PC-3 (cell line): ENCODE measurements at places on chromosomes 1 and 21. TPM values are rescaled to one million over a fixed set of nuclear protein-coding genes. Genes with fewer than 3 reads are reported as not detected.
A peak's percentile ranks its signal among the peaks of the same experiment; 100 is the strongest.

- no peak for DNase-seq
Observed at GRCh38 chr1:221888218-221888617, 146.3 kb upstream of the DUSP10 start.

- DNase-seq: no peak
Observed at GRCh38 chr1:194078765-194079164, 892.4 kb upstream of the B3GALT2 start.

DNA sequence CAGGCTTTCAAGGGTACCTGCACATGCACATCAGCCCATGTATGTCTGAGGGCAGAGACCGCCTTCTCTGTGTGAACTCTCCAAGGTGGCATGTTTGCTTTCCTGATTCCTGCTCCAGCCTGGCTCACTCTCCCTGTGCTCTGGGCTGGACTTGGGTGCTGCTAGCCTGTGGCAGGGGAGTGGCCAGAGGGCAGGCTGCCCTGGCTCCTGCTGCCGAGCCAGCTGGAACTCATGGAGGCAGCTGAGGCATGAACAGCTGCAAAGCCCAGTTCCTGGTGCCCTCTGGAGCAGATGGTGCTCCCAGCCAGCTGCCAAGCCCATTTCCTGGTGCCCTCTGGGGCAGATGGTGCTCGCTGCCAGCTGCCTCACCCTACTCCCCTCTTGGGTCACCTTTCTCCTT lies 7.6 kb downstream of the UBL4B start:
- no peak for DNase-seq

DNA sequence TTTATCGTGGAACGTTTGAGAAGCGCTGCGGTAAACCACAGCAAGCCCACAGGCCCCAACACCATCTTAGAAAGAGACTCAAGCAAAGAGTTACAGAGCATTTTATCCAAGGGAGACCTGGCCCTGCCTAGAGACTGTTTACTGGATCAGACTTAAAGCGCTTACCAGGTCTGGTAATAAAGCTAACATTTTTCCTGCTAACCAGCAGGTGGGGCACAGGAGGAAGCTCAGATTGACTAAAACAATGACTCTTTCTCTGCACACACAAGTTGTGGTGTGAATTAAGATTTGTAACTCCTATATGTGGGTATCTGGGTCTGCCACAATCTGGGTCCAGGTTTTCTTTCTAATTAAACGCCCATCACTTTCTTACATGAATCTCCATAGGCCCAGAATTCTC lies 136.5 kb upstream of the ETS2 start:
- DNase-seq: peak; percentile 56

- DNase-seq: no peak
Observed at GRCh38 chr1:182283746-182284544, 107.6 kb downstream of the GLUL start.

REG4 gene
- total RNA-seq: 0.40 and 0.87 TPM in 2 replicates

GRCh38 chr1:178267646-178268094 lies 173.8 kb downstream of the RASAL2 start:
- peak; percentile 65 for DNase-seq

DNA sequence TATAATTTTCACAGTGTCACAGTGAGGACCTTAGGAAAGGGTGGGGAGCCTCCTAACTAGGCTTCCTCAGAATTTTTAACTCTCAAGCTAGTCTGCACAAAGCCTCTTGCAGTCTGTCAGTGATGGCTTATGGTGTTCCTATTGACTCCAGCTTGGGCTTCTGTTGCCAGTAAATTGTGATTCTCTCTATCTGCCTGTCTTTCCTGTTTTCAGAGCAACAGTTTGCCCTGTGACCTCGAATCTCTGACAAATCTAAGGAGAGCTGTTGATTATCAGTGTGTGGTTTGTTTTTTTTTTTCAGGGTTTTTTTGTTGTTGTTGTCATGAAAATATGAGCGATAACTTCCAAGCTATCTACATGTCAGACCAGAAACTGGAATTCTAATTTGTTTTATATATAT lies 423.2 kb upstream of the B3GALT2 start:
- DNase-seq: no peak

DNA sequence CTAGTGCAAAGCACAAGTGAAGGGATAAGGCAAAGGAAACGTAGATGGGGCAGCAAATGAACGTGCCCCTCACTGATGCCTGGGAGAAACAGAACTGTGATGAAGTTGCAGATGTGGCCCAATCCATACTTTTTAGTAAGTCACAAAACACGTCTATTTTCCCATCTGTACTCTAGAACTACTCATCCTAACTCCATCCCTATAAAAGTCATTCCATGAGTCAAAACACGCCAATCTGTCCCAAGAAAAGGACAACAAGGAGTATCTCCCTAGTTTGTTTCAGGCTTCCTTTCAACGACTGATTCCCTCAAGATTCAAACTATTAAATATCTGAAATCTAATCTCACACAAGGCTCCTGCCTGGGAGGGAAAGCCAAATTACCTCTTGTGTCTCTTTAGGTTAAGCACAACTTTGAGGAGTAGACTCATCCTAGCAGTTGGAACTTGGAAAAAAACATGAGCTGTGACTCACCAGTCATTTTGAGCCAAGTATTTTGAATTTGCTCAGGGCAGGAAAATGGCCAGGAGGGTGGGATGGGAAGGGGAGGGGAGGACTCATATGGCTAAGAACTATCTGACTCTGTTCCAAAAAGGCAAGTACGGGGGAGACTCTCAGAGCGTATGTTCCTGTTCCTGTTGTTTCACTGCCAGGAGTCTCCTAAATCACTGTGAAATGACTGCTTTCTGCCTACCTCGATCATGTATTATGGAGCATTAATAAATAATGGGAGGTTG lies 214.5 kb upstream of the CAMK1G start:
- peak; percentile 99 for DNase-seq

OR6K3 gene
- not detected in 2 replicates for total RNA-seq

GRCh38 chr1:109383854-109384253 lies 13.9 kb downstream of the SORT1 start:
- DNase-seq: no peak

DNA sequence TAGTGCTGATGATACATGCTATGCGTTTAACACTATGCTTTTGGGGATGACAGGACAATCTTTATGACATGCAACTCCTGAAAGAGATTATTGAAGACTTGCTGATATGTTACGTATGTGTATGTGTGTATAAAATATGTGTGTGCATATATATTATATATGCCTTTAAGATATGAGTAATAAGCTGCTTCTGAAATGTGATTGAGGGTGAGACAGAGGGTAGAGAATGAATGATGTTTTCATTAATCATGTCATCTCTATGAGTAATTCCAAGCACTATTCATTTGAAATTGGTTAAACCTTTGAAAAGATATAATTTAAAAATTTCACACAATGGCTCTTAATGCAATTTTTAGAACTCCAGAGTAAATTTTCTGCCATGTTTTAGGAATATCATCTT lies 5.8 kb downstream of the BCL9 start:
- DNase-seq: peak; percentile 56

MATN1 gene
- total RNA-seq: 0.63 TPM in 1 of 2 replicates, not detected in the other

OR2W3 gene
- 4.5 and 9.4 TPM in 2 replicates for total RNA-seq

INTS11 gene
- 254 and 324 TPM in 2 replicates for total RNA-seq

- DNase-seq: no peak
Observed at GRCh38 chr1:233675446-233675845, 61.5 kb downstream of the KCNK1 start.

PKLR gene
- total RNA-seq: not detected in 2 replicates

DNA sequence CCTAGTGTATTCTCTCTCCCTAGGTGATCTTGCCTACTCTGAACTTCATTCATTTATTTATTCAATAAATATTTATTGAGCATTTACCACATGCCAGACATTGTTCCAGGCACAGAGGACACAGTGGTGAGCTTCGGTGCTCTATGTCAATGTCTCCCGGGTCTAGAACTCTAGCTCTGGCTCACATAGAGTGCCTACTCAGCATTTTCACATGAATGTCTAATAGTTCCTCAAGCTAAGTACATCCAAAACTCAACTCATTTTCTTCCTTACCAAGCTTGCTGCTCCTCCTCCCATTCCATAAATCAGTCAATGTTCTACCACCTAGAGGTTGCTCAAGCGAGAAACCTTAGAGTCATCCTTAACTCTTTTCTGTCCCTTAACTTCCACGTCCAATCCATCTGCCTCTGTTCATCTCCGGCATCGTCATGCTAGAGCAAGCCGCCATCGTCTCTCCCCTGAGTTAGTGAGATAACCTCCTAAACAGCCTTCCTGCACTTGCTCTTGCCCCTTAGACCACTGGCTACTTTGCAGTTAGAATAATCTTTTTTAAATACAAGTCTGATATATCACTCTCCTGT lies 67.5 kb downstream of the TMEM53 start:
- DNase-seq: no peak

DNA sequence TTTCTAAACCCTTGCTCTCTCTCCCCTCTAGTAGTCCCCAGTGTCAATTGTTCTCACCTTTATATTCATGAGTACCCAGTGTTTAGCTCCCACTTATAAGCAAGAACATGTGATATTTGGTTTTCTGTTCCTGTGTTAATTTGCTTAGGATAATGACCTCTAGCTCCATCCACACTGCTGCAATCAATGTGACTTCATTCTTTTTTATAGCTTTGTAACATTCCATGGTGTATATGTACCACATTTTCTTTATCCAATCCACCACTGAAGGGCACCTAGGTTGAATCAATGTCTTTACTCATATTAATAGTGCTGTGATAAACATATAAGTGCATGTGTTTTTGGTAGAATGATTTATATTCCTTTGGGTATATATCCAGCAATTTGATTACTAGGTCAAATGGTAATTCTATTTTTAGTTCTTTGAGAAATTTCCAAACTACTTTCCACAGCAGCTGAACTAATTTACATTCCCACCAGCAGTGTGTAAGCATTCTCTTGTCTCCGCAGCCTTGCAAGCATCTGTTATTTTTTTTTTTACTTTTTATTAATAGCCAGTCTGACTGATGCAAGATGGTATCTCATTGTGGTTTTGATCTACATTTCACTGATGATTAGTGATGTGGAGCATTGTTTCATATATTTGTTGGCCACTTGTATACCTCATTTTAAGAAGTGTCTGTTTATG lies 277.8 kb downstream of the LTN1 start:
- DNase-seq: no peak

DNA sequence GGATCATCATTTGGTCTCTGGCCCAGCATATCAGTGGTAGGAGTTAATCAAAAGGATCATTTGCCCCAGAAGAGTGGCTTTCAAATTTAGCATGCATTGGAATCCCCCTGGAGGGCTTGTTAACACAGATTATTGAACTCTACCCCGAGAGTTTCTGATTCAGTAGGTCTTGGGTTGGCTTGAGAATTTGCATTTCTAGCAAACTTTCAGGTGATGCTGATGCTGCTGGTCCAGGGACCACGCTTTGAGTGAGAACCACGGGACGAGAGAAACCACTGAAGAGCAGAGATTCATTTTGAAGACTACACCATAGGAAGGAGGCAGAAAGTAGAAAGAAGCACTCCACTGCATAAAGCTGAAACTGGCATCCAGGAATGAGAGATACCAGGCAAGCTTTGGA lies 81.3 kb upstream of the DUSP10 start:
- no peak for DNase-seq

- DNase-seq: no peak
Observed at GRCh38 chr1:59990470-59990869, 63.9 kb upstream of the CYP2J2 start.

GRCh38 chr1:31591425-31592093 lies 15.2 kb downstream of the TINAGL1 start:
- DNase-seq: peak; percentile 80

PCAT6 gene
- 0.26 and 1.7 TPM in 2 replicates for total RNA-seq

BRDT gene
- not detected in 2 replicates for total RNA-seq

DNA sequence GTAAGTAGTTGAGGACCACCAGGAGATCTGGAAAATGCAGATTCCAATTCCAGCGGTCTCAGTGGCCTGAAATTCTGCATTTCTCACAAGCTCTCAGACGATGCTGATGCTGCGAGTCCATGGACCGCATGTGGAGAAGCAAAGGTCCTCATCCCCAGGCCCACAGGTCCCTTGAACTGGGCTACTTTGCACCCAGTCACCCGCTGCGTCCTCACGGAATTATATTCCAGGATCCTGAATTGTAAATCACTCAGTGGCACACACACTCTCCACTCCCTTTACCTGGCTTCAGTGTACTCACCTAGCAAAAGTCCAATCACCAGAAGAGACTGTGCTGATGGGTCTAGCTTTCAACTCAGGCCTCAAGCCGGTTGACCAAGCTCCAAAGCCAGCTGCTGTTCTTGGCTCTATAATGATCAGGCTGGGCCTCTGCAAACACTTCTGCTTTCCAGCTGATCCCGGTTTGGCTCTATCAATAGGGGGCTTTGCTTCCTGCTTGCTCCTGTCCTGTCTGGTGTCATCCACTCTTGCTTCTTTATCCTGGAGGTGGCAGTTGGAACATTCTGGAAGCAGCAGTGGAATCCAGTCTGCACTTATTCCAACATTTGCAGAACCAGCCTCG lies 904 bp upstream of the RPL22 start:
- no peak for DNase-seq

GRCh38 chr1:55179177-55179835 lies 35.9 kb downstream of the USP24 start:
- DNase-seq: no peak

GRCh38 chr1:205493241-205494085 lies 11.0 kb upstream of the CDK18 start:
- peak; percentile 81 for DNase-seq

GRCh38 chr1:119435052-119435451 lies 20.1 kb downstream of the HSD3B2 start:
- DNase-seq: peak; percentile 78

- no peak for DNase-seq
Observed at GRCh38 chr21:39713905-39714304, 31.1 kb upstream of the IGSF5 start.

- DNase-seq: no peak
Observed at GRCh38 chr1:150273311-150273710, 721 bp downstream of the C1orf54 start.

GRCh38 chr1:49052102-49052501 lies 275.4 kb upstream of the BEND5 start:
- no peak for DNase-seq

DNA sequence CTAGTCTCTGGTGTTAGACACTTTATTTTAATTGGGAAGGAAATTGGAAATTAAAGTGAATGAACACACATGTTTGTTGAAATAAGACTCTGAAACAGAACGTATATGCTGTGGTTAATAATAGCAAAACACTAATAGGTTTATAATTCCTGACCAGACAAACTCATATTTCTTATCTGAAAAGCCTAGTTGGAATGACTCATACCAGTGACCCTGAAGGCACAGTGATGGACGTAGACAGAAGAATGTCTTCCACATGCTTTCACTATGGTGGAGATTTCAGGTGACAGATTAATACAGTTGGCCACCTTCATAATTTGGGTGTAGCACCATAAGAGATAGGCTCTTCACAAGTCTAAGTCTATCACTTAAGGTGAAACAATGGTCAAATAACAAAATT lies 83.0 kb upstream of the COL11A1 start:
- no peak for DNase-seq

- no peak for DNase-seq
Observed at GRCh38 chr1:166164995-166165660, 1.7 kb downstream of the FAM78B start.

FAM72B gene
- total RNA-seq: 11.1 and 11.6 TPM in 2 replicates

ITGB2 gene
- 45.1 and 45.7 TPM in 2 replicates for total RNA-seq
